SIG-M5 (cell line): ENCODE measurements at places on chromosomes 12 and 14.

- no peak for DNase-seq
Observed at GRCh38 chr12:68434391-68435298, 102.5 kb upstream of the MDM1 start.

GRCh38 chr12:1496162-1496900 lies 98.0 kb downstream of the FBXL14 start:
- DNase-seq = no peak

GRCh38 chr12:32399370-32400113 lies at the start of gene FGD4:
FGD4 (plus strand) TSS chr12:32399558.
- DNase-seq = no peak

- no peak for DNase-seq
Observed at GRCh38 chr12:105611340-105611739, 280.8 kb downstream of the C12orf75 start.

DNA sequence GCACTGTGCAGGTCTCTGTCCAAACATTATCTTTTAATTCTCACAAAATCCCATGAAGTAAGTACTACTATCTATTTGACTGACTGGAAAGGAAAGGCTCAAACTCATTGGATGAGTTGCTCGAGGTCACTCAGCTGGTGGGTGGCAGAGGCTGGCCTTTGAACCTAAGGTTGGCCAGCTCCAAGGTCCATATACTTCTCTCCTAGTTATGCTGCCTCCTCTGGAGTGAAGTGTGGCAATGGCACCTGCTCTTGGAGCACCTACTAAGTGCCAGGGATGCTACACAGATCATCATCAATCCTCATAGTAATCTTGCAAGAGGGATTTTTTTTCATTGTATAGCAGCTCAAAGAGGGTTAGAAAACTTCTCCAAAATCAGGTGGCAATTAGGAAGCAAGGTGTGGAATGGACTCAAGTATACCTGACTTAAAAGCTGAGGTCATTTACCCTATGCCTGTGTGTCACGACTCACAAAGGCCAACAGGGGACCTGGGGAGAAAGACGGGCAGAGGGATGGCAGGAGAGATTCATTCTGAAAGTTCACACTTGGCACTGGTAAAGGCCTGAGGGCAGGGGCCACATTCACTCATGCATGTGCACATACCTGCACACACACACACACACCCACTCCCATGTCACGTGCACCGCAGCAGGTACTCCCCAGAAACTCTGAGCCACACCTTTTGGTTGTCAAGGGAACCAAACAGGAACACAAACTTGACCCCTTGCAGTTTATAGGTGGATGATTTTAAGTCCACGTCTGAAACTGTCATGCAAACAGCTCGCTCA lies 146.4 kb downstream of the FOXN3 start:
- DNase-seq = no peak
